ENCODE measurements at places on chromosomes 12 and 14.
A peak's percentile ranks its signal among the peaks of the same experiment; 100 is the strongest.

- DNase-seq = peak; percentile 42
These were observed 18.4 kb downstream of the OLR1 start for GRCh38 chr12:10153271-10154144.

DNA sequence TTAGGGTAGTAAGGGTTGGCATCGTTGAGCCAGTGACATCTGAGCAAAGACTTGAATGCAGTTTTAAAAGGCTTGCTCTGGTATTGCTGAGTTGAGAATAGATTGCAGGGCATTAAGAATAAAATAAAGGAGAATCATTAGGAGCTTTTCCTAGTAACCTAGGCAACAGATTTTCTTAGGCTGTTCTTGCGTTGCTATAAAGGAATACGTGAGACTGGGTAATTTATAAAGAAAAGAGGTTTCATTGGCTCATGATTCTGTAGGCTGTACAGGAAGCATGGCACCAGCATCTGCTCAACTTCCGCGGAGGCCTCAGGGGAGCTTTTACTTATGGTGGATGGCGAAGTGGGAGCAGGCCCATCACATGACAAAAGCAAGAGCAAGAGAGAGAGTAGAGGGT lies 97.4 kb downstream of the RAD51B start:
- DNase-seq = no peak

- no peak for DNase-seq
These were observed 62.5 kb upstream of the TMEM132D start for GRCh38 chr12:129966146-129966995.

DNA sequence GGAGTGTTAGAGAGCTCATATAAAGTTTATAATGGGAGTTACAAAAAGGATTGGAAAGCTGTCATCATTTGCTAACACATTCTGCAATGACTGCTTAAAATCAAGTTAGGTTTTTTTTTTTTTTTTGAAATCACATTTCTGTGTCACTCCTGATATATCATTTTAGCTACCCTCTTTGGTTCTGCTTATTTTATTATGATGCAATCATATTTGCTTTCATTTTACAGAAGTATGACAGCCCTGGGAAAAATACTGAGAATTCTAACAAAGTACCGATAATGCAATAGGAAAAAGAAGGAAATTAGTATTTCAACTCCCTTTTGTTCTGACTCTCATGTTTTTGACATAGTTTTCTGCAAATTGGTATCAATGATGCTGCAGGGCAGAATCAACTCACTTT lies 71.6 kb upstream of the MDGA2 start:
- no peak for DNase-seq

GRCh38 chr14:92759300-92759678 lies 10.9 kb upstream of the LGMN start:
- no peak for DNase-seq

- no peak for DNase-seq
These were observed 173.5 kb upstream of the FRMD6 start for GRCh38 chr14:51478175-51478621.

DNA sequence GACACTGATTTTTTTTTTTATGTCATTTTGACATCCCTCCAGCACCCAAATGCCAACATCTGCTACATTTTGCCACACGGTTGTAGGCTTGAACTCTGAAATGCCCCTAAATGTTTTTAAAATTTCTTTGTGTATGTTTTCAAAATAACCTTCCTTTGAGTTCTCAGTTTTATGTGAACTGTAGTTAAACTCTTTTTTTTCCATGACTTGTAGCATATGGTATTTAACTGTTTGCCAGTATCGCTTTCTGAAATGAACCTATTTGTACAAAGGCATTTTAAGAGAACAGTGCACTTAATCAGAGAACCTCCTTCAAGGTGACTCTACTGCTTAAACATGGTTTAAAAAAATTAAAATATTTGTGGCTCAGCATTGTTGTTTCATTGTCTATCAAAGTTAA lies 61.5 kb downstream of the PDE3A start:
- DNase-seq = no peak

- no peak for DNase-seq
These were observed 43.9 kb downstream of the DIO3 start for GRCh38 chr14:101604935-101605780.

- DNase-seq = no peak
These were observed 15.4 kb downstream of the LLPH start for GRCh38 chr12:66115071-66115600.

DNA sequence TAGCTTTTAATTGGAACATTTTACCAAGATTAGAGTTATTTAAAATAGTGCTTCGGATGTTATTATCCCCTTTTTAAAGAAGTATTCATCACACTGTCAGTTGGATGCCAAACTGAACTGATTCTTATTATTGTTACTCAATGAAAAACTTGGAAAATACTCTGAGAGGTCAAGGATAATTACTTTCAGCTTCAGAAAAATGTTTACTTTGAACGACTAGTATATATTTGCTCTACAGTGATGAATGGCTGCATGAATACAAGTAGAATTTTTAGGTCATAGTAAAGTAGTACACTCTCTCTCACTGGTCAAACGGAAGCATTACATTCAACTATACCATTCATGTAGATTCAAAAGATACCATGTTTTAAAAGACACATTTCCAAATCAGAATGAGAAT lies 269.2 kb downstream of the CCDC91 start:
- DNase-seq = no peak

- no peak for DNase-seq
These were observed 67.5 kb upstream of the C14orf180 start for GRCh38 chr14:104512061-104512460.

All from astrocyte of the cerebellum (primary cell).